ENCODE measurements at places on chromosomes 6 and 20.
A peak's percentile ranks its signal among the peaks of the same experiment; 100 is the strongest.

DNA sequence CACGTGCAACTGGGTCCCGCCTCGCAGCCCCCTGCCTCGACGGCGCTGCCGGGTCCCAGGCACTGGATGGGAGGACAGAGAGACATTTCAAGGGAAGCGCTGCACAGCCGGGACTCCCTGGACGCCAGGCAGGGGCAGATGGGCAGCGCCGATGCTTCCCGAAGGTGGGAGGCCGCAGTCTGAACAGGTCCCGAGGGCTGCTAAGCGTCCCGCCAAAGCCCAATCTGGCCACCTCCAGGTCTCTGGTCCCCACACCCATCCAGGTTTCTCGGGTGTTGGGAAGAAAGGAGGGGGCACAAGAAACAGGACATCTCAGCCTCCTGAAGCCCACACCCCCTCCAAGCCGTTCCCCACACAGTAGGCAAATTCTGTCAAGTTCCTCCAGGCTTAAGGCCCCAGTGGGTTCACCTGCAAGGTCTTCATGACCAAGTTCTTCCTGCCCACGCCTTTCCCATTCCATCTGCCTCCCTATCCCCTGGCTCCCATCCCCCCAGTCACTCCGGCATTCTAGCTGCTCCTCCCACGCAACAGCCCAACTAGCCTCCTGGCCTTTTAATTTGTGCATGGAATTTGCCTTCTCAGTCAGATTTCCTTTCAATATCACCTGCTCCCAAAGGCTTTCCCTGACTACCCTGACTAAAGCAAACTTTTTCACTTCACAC, 5.4 kb upstream of the CPXM1 start:
- no peak for DNase-seq

DNA sequence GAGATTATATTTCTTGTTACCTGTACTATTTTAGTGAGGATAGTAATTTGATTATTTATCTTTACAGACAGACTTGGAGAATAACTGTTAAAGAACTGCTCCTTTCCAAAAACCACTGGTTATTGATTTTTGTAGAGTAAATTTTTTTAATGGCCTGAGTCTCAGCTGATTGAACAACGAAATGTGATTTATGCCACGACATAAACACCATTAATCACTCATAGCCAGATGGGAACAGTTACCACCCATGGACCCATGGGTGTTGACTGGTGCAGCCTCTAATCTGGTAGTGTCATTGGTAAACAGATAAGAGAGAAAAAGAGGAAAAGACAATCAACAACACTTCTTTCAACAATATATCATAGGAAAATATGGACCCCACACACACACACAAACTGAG, 101.4 kb upstream of the BEND6 start:
- DNase-seq, result no peak

GRCh38 chr20:10855778-10856177, 182.0 kb upstream of the JAG1 start:
- no peak for DNase-seq

DNA sequence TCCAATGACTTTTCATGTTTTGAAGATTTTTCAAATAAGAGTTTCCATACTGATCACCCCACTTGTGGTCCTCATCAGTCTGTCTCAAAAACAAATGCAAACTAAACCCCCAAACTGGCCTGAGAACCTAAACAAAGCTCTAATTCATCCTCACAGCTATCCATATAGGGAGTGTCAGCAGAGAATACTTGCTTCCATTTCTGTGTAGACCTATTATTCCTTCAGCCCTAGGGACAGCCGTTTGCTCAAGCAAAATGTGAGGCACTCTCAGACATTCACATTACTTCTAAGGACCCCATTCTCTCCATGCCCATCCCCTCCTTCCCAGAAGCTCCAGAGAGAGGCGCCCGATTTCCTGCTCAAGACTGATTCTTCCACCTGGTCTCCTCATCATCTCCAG, 24.6 kb downstream of the DNAAF9 start:
- DNase-seq, result no peak

DNA sequence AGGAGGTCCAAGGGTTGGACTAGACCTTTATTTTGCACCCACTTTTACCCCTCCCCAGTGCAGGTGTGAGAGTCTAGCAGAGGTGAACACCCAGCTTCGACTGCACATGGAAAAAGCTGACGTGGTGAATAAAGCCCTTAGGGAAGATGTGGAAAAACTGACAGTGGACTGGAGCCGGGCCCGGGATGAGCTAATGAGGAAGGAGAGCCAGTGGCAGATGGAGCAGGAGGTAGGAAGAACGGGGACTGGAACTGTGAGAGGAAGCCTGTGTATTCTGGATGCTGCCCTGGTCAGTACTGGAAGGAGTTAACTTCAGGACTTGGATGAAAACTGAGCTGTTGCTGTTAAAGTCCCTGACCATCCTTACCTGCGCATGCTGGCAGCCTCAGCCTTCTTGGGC, 10.6 kb downstream of the CEP250 start:
- no peak for DNase-seq

- no peak for DNase-seq
These were observed 3.3 kb downstream of the TAB2 start for GRCh38 chr6:149320796-149321195.

GRCh38 chr20:9474835-9475415, 39.5 kb upstream of the LAMP5 start:
- no peak for DNase-seq

GRCh38 chr20:41365777-41366545, 657 bp downstream of the EMILIN3 start:
- peak; percentile 38 for DNase-seq

DNA sequence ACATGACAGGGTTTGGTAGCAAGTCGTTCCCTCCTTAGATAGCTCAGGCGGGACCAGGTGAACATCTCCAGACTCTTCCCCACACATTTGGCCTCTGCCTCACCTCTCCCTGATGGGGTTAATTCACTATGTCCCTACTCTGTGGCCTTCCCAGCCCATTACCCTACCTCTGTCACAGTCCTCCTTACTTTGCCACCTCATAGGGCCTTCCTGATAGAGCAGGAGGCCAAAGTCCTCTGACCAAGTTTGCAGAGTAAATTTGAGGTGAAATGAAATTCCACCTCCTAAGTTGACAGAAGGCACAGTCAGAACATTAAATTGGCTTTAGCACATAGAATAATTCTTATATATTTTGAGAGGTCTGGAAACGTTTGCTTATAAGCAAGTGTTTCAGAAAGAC, 53.1 kb upstream of the ARMC2 start:
- DNase-seq, result no peak

DNA sequence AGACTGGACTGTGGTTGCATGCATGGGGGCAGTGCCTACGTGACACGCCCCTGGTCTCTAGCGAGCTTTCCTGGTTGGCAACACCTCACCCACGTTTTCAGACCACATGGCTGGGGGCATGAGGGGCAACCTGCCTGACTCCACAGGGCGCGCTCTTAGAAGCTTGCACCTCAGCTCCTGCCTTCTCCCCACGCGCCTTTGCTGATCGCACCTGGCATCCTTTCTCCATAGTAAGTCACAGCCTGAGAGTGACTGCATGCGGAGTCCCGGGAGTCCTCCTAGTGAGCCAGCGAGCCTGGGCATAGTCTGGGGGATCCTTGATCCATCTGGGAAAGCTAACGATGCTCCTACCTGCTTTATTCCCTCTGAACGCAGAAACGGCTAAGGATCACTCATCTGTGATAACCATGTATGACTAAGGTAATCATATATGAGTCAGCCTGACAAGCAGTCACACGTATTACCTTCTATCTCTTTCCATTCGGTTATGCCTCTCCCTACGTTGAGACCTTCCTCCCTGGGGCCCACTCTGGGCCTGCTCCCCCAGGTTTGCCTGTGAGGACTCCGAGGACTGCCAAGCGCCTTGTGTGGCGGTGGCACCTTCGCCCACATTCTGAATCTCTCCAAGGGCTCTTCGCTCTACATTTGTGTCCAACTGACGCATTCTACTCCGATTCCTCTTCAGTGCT, 4.5 kb downstream of the TCFL5 start:
- DNase-seq, result no peak

- no peak for DNase-seq
These were observed 544 bp upstream of the HLA-C start for GRCh38 chr6:31272436-31272835.

DNA sequence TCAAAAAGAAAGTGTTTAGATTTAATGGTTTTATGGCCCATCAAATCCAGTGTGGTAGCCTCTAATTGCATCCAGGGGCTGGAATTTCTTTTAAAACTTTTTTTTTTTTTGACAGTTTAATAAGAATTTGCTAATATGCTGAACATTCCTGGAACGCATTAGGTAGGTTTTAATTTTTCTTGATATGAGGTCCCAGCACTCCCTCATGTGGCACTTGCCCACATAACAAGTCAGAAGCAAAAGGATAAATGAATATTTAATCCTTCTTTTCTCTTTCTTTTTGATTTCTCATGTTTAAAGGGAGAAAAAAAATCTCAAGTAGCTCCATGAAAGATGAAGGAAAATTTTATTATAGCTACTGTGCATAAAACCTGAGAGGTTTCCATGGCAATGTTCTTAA, 13.5 kb downstream of the HAO1 start:
- DNase-seq, result peak; percentile 1

DNA sequence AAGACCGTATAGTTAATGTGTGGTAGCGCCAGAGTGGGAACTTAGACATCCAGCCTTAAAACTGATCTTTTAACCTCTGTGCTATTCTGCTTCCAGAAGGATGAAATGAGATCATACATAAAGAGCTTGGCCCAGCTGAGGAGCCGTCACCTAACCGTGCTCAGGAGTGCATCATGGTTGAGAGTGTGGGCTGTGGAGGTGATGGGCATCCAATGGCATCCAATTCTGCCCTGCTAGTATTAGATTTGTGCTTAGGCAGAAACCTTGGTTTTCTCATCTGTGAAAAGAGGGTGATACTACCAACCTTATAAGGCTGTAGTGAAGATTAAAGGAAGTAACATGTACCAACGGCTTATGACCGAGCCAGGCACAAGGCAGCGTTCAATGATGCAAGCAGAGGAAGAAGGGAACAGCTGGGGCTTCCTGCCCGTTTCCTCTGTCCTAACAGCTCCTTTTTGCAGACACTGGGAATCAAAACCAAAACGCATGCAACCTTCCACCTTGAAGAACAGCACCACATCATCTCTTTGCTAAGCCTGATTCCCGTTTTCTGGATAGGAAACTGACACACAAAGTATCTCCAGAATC, 1.3 kb downstream of the SLC22A16 start:
- DNase-seq, result no peak

- peak; percentile 3 for DNase-seq
These were observed 19.0 kb downstream of the PACSIN1 start for GRCh38 chr6:34484899-34485298.

Measured in NCI-H345 (cell line).